NCI-H226 (cell line): ENCODE measurements at places on chromosomes 1 and 21.

GRCh38 chr21:39613041-39613934 is 548 bp downstream of the B3GALT5 start:
- DNase-seq, result no peak

DNA sequence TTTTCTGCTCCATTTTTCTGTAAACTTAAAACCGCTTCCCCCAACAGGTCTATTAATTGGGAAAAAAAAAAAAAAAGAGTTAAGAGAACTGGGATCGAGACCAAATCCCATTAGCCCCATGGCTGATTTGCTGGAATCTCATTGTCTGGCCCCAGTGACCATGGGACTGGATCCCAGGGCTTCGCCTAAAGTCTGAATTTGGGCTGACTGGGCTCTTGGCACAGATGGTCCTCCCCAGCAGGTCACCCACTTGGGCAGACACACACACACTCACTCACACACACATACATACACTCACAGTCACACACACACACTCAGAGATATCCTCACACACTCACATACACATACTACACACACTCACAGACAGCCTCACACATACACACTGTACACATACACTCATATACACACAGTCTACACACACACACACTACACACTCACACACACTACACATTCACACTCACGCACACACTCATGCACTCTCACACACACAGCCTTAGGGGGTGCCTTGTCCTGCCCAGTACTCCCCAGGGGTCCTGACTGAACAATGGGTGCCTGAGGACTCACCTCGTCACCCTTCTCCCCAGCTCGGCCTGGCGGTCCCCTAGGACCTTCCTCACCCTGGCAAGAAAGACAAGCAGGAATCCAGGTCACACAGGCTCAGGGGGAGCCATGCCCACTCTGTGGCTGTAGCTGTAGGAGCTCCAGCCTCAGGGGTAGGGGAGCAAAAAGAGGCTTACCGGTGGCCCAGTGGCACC is 7.5 kb downstream of the COL9A2 start:
- DNase-seq, result no peak

DNA sequence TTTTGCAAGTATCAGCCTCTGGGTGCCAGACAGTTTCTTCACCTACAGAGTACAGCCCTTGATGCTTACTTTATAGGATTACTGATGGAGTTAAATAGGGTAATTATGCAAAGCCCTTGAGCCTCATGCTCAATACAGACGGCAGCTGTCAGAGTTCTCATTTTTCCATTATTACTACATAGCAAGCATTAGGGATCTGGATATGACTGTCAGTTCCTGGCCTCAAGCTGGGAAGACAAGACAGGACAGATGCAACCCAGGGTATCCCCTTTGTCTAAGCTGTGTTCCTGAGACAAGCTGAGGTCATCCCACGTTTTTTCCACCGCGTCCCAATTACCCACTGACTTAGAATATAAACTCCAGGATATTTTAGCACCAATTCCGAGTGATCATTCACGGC is 94.4 kb downstream of the SLC35F3 start:
- no peak for DNase-seq

DNA sequence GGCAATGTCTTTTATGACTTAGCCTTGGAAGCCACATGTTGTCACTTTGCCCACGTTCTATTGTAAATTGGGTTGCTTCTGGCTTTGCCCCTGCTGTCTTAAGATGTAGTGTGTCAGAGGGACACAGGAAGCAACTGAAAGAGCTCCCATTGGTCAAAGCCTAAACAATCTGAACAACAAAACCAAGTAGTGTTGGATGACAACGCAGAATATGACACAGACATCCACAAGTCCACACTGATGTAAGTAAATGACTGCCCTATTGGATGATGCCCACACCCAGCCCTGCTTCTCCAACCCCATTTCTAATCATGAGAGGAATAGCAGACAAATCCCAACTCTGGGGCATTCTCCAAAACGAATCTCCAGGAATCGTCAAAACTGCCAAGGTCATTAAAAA is 50.7 kb downstream of the ELF3 start:
- no peak for DNase-seq

GRCh38 chr1:247415423-247416361 is at the start of gene NLRP3:
NLRP3 (plus strand) TSS chr1:247416173; CDS start chr1:247418801, 2,628 bp downstream.
- DNase-seq, result peak; percentile 71

DNA sequence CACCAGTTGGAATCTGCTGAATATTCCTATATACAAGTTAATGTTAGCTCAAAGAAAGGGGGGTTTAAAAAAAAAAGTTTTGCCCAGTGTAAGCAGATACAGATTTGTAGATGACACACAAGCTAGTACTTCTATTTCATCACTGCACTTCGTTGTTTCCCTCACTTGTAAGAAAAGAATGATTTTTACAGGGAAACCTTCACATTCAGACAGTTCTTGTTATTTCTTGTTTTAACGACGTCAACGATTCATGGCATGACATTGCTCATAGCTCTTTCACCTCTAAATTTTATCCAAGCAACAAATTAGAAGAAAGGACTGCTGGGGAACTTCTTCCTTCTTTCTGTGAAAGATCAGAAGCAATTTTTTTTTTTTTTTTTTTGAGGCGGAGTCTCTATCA is 25.7 kb upstream of the C1orf105 start:
- no peak for DNase-seq

DNA sequence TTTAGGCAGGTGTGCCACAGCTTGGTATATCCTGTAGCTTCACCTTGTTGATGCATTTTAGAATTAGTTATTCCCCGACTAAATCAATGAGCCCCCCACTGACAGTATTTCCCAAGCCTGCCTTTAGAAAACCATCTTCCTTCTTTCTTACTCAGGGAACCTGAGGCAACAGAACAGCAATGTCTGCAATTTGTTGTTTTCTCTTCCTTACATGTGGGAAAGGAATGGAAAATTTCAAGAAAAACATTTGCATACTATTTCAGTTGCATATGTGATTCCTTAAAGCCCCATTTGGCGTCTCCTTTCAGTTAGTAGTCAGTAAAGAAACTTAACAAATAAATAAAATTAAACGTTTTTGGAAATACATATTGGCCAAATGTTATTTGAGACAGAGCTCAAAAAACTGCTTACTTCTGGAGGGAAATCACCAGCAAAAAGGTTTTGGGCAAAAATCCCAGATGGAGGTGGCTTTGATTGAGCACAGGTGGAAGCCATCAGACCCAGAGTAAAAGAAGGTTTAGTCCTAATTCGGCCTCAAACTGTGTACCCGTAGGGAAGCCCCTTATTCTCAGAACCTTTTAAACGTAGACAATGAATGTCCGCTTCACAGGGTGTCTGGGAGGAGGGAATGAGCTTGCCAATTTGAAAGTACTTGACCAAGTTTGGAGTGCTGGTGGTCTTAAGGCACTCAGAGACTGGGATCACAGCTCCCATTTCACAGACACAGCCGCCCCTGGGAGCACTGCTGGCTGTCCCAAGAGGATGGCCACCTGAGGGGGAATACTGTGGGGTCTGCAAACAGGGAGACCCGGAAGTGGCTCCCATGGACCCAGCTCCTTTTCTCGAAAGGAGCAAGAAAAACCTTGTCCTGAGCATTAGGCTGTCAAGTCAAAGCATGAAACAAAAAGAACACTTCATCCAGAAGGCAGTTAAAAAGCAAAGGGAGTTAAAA is 9.4 kb downstream of the LHX4 start:
- DNase-seq, result no peak

GRCh38 chr1:212328248-212328647 is 43.0 kb downstream of the PPP2R5A start:
- DNase-seq, result no peak

- no peak for DNase-seq
Observed at GRCh38 chr1:183443011-183443410, 24.8 kb upstream of the NMNAT2 start.

DNA sequence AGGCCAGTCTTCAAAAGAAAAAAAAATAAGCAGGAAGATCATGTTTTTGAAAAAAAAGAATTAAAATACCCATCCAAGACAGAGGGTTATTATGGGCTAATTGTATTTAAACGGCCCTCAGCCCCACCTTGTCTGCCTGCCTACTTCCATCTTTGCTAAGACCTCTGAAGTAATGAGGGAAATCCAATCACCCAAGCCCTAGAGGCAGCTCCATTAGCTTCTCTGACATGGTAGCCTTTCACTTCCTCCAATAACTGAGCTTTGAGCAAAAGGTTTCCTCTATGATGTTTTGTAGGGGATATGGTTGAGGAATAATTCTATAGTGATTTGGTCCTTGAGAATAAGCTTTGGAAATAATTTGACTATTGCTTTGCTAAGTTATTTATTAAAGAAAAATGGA is 178.2 kb upstream of the SGIP1 start:
- no peak for DNase-seq

GRCh38 chr1:17795081-17795809 is 40.1 kb downstream of the ACTL8 start:
- DNase-seq, result no peak

- DNase-seq, result peak; percentile 45
Observed at GRCh38 chr1:48061162-48062136, 64.3 kb upstream of the TRABD2B start.

DNA sequence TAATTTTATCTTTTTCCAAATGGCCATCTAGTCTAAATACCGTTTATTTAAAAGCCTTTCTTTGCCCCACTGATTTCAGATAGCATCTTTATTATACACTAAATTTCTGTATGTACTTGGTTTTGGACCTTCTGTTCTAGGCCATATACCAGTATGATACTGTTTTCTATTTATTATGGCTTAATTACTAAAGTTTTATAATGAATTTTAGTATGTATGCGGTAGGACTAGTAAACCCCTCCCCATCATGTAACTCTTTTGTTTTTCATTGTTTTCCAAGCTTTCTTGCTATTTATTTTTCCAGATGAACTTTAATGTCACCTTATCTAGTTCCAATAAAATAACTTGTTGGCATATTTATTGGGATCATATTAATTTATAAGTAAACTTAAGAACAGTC is 29.9 kb downstream of the KLHL20 start:
- DNase-seq, result no peak

DNA sequence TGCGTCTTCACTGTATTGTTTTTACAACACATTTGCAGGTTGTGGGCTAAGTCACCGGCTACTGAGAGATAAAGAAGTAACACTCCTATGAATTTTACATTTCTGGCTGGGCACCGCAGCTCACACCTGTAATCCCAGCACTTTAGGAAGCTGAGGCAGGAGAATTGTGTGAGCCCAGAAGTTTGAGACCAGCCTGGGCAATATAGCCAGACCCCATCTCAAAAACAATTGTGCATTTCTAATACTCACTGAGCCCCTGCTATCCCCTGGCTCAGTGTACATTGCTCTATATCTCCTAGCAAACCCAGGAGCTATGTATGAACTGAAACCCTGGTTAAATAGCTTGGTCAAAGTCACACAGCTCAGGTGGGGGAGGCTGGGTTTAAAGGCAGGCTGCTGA is 108.7 kb downstream of the ZNF281 start:
- no peak for DNase-seq

- DNase-seq, result no peak
Observed at GRCh38 chr1:90144820-90145219, 149.9 kb downstream of the ZNF326 start.

- DNase-seq, result no peak
Observed at GRCh38 chr1:6235296-6235677, 477 bp downstream of the ICMT start.

DNA sequence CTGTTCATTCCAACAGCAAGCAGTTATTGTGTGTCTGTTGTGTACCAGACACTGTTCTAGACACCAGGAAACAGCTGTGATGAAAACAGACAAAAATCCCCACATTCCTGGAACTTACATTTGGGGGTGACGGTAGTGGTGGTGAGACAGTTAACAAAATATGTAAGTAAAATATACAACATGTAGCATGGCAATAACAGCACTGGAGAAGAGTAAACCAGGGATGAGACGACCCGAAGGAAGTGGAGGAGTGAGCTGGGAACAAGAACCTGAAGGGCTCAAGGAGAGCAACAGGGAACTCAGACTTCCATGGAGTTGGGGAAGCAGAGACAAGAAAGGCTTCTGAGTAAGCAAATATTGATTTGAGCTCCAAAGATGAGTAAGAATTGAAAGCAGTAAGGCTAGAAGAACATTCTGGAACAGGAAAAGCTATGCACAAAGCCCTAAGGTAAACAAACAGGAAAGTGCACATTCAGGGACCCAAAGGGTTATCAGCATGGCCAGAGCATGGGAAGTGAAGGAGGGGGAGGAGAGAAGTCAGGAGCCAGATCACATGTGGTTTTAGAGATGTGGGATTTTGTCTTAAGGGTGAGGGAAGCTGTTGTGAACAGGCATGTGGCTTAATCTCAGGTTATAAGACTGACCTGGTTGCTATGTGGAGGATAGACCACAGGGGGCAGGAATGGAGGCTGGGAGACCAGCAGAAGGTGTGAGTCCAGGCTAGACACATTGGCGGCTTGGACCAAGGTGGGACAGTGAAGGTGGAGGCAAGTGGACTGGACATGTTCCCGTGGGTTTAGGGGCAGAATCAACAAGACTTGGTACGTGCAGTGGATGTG is 7.3 kb downstream of the CSF1 start:
- DNase-seq, result no peak

DNA sequence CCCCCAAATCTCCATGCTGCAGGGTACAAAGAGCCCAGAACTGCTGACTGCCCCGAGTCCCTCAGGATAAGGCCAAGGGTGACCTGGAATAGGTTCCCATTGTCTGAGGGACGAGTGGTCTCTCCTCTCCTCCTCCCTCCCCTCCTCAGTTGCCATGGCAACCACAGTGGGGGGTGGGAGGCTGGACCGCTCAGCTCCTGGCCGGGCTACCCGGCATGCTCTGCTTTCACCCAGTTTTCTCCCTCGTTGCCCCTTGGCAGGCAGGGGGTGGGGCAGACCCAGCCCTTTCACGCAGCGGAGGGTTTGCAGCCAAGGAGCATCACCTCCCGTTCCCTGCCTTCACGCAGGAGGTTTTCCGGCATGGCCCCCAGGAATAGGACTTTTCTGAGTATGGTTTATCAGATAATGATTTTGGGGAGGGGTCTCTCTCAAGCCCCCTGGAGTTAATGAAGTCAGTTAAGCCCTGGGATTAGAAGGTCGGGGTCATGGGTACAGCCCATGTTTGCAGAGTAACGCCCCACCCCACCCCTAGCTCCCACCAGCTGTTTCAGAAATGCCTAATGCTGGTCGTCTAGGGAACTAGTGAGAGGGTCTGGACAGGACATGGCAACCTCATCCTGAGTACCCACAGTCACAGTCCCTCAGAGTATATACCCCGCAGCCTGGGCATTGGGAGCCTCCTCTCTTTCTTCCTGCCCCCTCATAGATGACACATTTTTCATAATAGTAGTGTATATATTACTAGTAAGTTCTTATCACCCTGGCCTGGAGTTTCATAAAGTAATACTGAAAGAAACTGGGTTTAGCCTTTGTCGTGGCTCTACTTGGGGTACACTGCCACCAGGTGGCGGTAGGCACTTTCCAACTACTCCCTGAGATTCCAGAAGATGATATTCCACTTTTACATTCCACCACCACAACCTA is 20.7 kb downstream of the C1QB start:
- peak; percentile 43 for DNase-seq

- DNase-seq, result no peak
Observed at GRCh38 chr21:29430030-29430429, 131.3 kb downstream of the BACH1 start.

DNA sequence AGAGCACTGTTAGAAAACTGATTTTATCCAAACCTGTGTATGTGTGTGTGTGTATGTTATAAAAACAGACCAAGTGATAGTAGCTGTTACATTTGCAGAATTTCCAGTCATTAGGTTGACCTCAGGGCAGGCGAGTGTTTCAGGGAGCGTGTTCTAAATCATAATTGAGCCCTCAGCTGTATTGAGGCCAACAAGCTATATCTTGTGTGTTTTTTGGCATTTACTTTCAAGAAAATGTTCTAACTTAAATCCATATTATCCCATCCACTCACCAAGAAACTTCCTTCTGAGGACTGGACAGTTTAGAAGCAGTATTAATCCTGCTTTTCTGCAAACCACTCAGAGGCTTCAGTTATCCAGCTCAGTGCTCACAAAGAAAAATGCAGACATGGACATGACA is 12.0 kb downstream of the DDAH1 start:
- no peak for DNase-seq
